Spleen (tissue), 13 donors: ENCODE measurements at places on chromosomes 3 and 15.

- no peak for DNase-seq
Measured at GRCh38 chr3:10047876-10048275, 21.6 kb downstream of the FANCD2 start.

- DNase-seq, result no peak
Measured at GRCh38 chr15:31211353-31211752, 109.8 kb upstream of the TRPM1 start.

GRCh38 chr3:17642474-17642873 lies 100.0 kb downstream of the TBC1D5 start:
- DNase-seq, result no peak

- DNase-seq, result peak; percentile 92
Measured at GRCh38 chr3:71064956-71065763, 518.4 kb downstream of the FOXP1 start.

DNA sequence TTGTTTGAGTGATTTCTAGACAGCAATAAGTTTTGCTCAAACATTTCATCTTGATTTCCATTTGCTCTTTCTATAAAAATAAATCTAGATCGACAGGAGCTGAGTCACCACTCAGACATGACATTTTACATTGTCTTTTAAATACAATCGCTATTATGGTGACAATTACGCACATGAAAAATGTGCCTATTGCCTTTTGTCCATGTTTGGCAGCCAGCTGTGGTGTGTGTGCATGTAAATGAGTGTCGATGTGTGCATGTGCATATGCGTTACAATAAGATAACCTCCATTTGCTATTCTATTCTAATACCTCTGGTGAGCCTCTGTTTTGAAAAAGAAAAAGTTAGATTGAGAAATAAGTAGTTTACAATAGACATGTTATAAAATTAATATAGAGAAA lies 89.7 kb upstream of the GRM7 start:
- no peak for DNase-seq

DNA sequence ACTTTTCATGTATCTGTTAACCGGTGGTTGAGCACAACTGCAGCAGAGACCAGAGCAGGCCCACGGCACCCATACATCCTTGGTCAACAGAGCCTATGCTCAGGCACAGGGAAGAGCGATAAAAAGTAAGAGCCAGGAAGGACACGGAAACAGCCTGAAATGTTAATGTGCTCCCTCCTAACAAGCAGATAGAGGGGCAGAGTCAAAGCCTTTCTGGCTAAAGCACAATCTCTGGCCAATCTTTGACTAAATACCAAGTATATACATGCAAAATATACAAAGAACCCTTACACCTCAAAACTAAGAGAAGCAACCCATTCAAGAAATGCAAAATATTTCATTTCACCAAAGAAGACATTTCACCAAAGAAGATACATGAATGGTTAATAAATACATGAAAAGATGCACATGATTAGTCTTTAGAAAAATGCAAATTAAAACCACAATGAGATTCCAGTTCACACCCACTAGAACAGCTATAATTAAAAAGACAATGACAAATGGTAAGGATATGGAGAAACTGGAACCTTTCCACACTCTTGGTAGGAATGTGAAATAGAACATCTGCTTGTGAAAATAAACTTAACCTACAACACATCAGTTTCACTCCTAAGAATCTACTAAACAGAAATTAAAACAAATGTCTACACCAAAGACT lies 88.0 kb downstream of the OSBPL10 start:
- no peak for DNase-seq

DNA sequence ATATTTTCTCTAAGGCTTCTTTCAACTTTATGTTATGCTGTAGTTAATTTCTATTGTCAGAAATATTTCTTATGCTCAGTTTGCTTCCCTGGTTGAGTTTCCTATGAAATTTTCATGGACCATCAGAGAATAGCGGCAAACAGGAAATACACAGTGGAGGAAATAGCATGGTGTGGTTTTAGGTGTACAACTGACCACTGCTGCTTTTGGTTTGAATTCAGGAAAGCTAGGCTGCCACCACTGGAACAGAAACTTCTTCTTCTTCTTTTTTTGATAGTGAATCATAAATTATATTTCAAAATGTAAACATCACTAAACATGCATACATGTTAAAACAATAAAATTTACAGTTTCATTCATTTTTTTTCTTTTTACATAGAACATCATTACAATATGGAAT lies 316.6 kb upstream of the TGFBR2 start:
- DNase-seq, result no peak

GRCh38 chr15:93417156-93417555 lies 328.1 kb upstream of the RGMA start:
- no peak for DNase-seq

DNA sequence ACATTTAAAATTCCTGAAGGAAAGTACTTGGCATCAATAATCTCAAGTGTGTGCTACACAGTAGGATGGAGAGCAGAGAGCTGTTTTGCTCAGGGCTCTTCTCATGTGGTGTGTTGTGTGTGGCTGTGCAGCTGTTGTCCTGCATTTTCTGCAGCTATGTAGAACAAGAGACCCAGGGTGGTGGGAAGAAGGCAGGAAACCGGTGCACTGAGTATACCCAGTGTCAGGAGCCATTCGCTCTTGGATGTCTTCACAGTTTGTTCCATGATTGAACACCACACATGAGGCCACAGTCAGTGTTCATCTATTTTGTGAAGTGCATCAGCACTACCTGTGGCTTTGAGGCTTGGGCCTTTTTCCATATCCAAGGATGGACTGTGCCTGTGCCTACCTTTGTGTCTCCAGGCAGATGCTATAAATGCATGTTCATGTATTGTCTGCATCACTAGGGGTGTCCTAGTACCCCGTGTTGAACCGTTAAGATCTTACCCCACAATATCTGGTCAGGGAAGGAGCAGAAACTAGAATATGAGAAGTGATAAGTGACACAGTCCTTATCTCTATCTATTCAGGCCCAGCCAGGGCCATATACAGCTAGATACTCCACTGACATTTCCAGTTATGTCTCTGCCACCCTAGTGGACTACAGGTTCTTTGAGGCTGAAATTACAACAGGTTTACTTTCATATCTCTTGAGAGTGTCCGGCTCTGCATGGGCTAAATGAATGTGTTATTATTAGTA lies 194.3 kb downstream of the NR2F2 start:
- no peak for DNase-seq

- no peak for DNase-seq
Measured at GRCh38 chr15:56927816-56928215, 9.4 kb downstream of the TCF12 start.

DNA sequence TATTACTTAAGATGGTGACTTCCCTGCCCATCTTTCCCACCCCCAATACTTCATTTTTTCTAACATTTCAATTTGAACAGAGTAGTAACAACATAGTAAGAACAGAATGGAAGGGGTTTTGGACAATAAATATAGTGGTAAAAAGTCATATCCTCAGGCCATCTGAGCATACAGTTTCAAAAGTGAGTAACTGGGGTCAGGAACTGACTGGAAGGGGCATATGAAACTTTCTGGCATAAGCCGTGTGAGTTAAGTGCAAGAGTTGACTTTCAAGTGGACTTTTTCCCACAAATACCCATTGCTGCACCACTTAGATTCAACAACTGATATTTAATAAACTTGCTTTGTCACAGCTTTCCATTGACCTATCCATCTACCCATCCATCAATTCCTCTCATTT lies 153.5 kb upstream of the IL12A start:
- no peak for DNase-seq

DNA sequence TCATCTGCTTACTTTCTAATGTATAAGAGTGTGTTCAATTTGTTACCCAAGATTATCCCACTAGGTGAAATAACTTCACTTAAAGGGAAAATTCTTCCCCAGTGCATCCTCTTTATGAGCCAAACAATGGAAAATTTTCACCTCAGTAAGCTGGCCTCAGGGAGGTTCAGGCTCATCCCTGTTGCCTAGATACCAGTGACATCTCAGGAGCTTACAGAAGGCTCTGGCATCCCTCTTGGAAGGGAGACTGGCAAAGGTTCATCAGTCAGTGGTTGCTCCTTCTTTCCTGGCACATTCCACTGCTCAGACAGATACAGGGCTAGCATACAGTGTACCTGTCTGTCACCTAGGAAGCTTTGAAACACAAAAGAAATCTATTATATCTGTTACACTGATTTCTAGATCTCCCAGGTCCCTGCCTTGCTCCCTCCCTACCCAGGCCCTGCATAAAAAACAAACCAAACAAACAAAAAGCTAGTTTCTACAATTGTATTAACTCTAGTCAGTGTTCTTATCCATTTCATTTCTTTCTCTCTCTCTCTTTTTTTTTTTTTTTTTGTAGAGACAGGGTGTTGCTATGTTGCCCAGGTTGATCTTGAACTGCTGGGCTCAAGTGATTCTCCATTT lies 1.7 kb downstream of the IP6K2 start:
- no peak for DNase-seq

DNA sequence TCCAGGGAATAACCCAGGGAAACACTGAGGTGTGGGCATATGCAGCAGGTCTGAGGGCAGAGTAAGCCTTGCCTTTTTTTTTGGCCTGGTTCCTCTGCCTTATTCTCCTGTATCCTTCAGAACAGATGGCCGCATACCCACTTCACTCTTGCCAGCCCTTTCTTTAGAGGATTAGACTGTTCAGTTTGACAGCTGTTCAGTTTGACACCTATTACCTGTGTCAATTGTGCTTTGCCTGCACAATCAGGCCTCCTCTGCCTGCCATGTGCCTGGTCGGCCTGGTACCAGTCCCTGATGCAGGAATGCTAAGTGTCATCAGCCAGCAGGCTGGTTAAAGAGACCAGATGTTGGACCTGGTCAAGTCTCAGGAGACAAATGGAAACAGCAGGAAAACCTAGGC lies 22.3 kb downstream of the TM6SF1 start:
- DNase-seq, result no peak

DNA sequence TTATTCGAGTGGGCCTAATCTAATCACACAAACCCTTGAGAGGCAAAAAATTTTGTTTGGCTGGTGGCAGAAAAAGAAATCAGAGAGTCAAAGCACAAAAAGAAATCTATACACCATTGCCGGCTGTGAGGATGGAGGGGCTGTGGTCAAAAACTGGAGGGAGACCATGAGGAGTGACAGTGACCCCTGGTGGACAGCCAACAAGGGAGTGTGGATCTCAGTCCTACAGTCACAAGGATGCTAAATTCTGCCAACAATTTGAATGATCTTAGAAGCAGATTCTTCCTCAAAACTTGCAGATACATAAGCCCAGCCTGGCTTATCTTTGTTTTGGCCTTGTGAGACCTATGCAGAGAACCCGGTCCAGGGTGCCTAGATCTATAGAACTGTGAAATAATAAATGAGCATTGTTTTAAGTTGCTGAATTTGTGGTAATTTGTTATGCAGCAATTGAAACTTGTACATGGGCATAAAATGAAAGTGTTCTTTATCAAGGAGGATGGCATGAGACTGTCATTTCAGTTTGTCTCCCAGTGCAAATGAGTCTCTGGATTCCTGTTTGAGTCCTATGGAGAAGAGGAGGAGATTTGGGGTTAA lies 103.0 kb upstream of the ARHGEF26 start:
- DNase-seq, result peak; percentile 49

- DNase-seq, result no peak
Measured at GRCh38 chr3:74564560-74564959, 49.9 kb downstream of the CNTN3 start.

- DNase-seq, result no peak
Measured at GRCh38 chr3:185175370-185175987, 22.6 kb upstream of the C3orf70 start.

GRCh38 chr3:56339671-56340070 lies 128.6 kb downstream of the ERC2 start:
- DNase-seq, result no peak

GRCh38 chr3:175338775-175339535 lies 479.8 kb downstream of the NAALADL2 start:
- no peak for DNase-seq

- DNase-seq, result no peak
Measured at GRCh38 chr3:61146010-61146890, 105.0 kb downstream of the FHIT start.

DNA sequence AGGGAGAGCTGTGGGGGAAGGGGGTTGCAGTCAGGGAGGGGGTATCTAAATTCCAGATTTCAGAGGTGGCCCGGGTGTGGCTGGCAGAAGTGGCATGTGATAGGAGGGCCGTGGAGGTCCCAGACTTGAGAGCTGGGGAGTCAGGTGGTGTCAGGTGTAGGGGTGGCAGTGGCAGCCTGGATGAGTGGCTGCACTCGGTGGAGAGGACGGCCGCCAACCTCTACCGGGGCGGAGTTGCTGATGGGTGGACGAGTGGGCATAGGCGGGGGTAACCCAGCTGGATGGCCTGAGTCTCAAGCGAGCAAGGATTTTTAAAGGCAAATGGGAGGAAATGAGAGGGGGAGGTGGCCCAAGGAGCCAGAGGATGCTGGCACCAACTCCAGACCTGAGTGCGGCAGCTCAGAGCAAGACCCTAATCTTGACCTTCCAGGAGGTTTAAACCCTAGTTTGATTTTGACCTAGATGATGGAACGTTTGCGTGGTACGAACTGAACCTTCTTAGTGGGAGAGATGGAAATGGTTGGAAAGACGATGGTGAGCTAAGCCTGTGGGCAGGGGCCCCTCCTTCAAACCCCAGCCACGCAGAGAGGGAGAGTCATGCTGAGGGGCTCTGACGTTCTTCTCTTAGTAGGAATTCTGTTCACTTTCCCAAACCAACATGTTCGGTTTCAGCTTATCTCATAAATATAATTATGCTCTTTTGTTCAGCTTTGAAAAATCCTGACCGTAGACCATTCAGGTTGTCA lies 8.0 kb downstream of the TRAK1 start:
- peak; percentile 71 for DNase-seq

DNA sequence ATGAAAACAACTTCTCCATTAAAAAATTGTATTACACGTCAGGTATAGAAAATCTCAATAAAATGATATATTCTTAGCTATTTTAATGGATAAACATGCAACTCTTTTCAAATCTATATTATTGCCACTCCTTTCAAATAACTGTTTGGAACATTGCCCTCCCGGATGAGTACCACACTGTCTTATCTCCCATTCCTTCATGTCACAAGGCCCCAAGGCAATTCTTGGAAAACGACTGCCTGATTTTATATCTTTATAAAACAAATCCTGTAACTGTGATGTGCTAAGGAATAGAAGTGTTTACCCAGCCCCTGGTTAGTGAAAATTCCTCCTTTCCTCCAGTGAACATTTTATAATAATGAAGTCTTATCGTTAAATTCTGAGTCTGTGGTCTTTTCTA lies 6.2 kb upstream of the ZNF619 start:
- DNase-seq, result no peak

- DNase-seq, result no peak
Measured at GRCh38 chr15:34284937-34285336, 52.6 kb downstream of the SLC12A6 start.

GRCh38 chr3:39021029-39021428 lies 30.7 kb downstream of the SCN11A start:
- no peak for DNase-seq
